ENCODE measurements at places on chromosomes 7 and 10. TPM values are rescaled to one million over a fixed set of nuclear protein-coding genes. Genes with fewer than 3 reads are reported as not detected.

Gene ATG9B
- total RNA-seq, result not detected

- no peak for DNase-seq
Observed at GRCh38 chr10:22672319-22673090, 41.9 kb downstream of the PIP4K2A start.

DNA sequence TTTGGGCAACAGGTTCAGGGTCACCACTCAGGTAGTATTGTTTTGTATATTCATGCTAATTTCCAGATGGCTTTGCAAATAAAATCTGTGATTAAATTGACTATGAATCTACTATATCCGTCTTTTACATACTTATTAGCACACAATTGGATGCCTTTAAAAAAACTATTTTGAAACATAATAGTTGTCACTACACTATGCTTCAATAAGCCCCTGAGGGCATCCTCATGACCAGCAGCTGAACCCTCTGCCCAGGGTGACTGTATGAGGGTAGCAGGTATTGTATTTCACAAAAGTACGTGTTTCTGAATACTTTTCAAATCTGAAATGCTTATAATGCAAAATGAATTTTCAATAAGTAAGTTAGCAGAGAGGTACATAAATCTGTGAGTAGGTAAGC lies 97.3 kb downstream of the DNAH11 start:
- DNase-seq, result no peak

Gene PNLIPRP3
- total RNA-seq, result 0.07 TPM

DNA sequence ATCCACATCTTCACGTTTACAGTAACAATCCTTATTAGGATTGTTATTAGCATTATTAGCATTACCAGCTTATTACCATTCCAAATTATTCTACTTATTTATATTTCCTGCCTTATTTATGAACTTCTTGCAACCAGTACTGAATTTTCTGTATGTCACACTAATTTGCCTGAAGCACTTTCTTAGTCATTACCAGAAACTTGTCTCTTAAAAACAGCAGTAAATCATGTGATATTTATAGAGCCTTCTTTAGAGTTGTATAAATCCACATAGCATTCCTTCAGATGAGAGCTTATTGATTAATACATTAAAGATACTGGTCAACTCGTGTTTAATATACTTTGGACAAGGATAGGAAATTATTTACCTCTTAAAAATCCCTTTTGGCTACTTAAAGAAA lies 618.6 kb downstream of the SUGCT start:
- DNase-seq, result no peak
